ENCODE measurements at places on chromosomes 5 and 9. TPM values are rescaled to one million over a fixed set of nuclear protein-coding genes. Genes with fewer than 3 reads are reported as not detected.
A peak's percentile ranks its signal among the peaks of the same experiment; 100 is the strongest.

DNA sequence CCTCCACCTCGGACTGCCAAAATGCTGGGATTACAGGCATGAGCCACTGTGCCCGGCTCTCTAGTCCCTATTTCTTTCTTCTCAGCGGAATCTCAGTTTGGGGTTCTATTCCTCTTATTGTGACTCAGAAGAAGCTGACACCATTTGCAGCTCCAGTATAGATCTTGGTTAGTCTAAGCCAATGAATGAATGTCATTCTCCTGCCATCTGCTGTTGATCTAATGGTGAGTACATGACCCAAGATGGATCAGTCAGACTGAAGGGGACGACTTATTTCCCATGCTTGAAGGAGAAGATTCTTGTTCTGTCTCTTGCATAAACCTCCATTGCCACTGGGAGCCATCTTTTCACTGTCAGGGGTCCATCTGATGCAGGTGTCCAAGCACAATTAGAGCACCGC is 76.0 kb upstream of the KLF9 start:
- DNase-seq: no peak

ENTPD2 gene
- total RNA-seq: 13.2 TPM

PCDHB4 gene
- total RNA-seq: 1.1 TPM

SPINK4 gene
- not detected for total RNA-seq

GRCh38 chr9:116700882-116701865 is 14.1 kb downstream of the TRIM32 start:
- no peak for DNase-seq

CDC23 gene
- total RNA-seq: 33.4 TPM

FBP2 gene
- total RNA-seq: not detected

KCNN2 gene
- total RNA-seq: 0.81 TPM

UCK1 gene
- total RNA-seq: 22.2 TPM

GRCh38 chr9:123518338-123518737 is 162.3 kb downstream of the CRB2 start:
- DNase-seq: no peak

GRCh38 chr5:137831526-137831925 is 36.1 kb upstream of the MYOT start:
- no peak for DNase-seq

GRCh38 chr5:31635446-31635845 is 3.5 kb upstream of the PDZD2 start:
- DNase-seq: peak; percentile 8

DOK3 gene
- 1.8 TPM for total RNA-seq

IFNE gene
- total RNA-seq: not detected

- DNase-seq: no peak
These were observed 36.2 kb downstream of the DDX46 start for GRCh38 chr5:134794819-134795218.

IFNK gene
- total RNA-seq: not detected

DNA sequence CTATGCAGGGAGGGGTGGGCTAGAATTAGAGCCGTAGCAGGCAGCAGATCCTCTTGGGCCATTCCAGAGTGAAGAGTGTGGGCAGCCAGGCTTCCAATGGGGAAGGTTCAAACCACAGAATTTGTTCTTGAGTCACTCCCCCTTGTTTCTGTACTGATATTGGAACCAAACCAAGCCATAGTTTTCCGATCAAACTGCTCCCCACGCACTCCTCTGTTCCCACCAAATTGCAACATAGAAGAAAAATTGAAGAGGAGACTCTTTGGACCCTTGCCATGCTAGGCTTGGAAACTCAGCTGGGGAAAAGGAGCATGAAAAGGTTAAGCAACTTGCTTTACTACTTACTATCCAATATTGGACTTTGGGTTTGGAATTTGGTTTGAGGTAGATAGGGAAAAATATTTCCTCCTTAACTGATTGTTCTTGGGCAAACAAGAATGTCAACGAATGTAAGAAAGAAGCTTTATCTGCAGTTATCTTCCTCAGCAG is 165.8 kb upstream of the NR3C1 start:
- DNase-seq: no peak

FSD1L gene
- total RNA-seq: 1.3 TPM

COL27A1 gene
- 10.1 TPM for total RNA-seq

DNA sequence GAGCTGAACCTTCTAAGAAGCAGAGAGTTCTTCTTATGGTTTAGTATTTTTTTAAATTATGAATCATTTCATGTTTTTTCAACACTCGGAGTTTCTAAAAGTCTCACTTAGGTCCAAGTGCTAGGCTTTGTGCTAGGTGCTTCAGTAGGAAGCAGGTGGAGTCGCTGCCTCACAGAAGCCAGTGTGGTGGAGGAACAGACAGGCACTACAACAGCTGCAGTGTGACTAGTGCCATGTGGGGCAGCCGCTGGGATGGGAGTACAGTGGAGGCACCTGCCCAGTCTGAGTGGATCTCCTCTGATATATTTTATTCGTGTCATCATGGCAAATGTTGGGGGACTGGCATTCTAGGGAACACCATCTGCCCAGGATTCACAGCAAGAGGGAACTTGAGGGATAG is 15.3 kb downstream of the PCDHGC5 start:
- DNase-seq: no peak

DNA sequence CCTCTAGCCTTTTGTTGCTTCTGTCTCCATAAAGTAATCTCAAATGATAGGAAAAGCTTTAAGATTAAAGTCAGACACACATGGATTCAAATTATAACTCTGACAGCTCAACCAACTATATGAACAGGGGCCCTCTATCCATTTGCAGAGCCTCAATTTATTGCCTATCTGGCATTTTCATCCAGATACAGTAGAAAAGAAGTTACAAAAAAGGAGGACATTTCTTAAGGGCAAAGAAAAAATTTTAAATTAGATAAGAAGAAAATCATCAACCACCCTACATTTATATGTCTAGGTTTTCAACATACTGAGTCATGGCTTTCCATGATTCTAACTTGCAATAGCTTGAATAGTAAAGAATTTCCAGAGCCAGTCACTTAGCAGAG is 567.2 kb downstream of the CAAP1 start:
- DNase-seq: no peak

- no peak for DNase-seq
These were observed 4.7 kb downstream of the CCIN start for GRCh38 chr9:36173861-36174260.

SPDL1 gene
- total RNA-seq: 5.6 TPM

DNA sequence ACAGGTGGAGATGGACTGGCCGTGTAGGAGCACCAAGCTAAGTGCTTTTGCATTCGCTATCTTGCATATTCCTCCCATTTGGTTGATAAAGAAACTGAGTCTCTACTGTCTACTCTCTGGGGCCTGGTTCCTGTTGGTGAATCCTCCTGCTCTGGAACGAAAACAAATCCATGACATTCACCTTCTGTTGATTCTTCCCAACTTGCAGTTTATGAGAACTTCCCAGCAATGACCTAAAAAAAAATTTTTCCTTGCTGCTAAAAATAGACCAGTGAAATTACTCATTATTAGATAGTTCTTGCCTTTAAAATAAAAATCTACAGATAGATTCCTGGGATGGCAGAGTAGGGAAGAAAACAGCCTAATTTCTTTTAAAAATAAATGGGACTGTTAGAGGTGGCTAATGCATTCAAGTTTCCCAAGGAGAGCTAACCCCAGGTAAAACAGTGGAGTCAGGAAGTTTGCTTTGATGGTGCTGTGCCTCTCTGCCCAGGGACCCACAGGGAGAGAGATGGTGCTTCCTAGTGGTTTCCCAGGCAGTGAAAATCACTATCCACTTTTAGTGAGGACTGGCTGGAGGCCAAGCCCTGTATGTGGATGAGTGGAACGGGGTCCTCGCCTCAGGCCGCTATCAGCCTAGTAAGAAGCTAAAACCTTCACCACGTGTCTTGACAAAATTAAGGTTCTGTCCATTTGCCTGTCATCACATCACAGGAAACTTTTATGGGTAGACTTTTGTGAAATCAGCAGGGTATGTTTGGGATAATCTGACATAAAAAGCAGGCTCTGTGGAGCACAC is 68.4 kb upstream of the NR3C1 start:
- no peak for DNase-seq

GAPT gene
- total RNA-seq: not detected

GRCh38 chr5:121325930-121326329 is 525.8 kb upstream of the FTMT start:
- DNase-seq: no peak

DNA sequence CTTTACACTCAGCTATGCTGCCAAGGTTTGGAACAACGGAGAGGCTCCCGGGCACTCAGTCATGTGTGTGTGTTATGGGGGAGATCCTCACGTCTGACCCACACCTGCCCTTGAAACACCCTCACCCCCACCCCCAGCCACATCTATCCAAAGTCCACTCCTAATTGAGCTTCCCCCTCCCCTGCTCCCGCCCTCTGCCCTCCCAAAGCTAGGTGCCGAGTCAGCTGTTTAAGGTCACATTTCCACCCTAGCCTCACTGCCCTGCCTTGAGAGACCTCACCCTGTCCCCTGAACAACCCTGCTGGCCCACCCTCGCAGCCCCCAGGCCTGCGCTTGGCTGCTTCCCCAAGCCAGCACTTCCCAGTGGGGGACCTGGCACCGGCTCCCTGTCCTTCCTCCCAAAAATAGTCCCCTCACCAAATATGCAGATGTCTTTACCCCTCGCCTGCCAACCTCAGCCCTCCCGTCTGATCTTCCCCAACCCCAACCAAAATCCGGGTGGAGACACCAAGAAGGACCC is 36.0 kb downstream of the GLDC start:
- DNase-seq: no peak

- DNase-seq: no peak
These were observed 326.7 kb upstream of the EFNA5 start for GRCh38 chr5:107997338-107997980.

- peak; percentile 73 for DNase-seq
These were observed at the start of gene UAP1L1 for GRCh38 chr9:137077010-137077747. Gene UAP1L1 (plus strand): TSS chr9:137077517. CDS start chr9:137077533, 16 bp downstream.

- no peak for DNase-seq
These were observed 1.5 kb upstream of the PCYOX1L start for GRCh38 chr5:149356391-149356790.

NIM1K gene
- not detected for total RNA-seq

TNFSF8 gene
- 2.5 TPM for total RNA-seq

Measured in lower leg skin (tissue), 4 donors.